ENCODE measurements at places on chromosomes 4 and X.

DNA sequence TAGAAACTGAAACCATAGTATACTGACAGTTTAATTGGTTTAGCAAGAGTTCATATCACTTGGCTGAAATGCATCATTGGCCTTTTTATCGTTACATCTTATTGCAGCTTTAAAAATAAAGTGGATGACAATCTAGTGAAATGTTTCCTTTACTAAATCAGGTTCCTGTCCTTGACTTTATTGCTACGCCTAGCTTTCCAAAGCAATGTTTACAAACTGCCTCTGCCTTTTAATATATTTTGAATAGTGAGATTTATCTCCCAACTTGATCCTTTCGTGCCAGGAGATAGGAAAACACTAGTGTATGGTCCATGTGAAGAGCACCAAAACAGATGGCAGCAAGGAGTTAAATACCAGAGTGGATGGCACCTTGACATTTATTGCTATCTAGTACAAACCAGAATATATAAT lies 67.0 kb downstream of the GPC3 start:
- no peak for DNase-seq

GRCh38 chr4:121777625-121778024 lies 12.7 kb upstream of the SMIM43 start:
- DNase-seq, result no peak

- no peak for DNase-seq
Measured at GRCh38 chrX:84186603-84187532, 1.1 kb downstream of the RPS6KA6 start.

DNA sequence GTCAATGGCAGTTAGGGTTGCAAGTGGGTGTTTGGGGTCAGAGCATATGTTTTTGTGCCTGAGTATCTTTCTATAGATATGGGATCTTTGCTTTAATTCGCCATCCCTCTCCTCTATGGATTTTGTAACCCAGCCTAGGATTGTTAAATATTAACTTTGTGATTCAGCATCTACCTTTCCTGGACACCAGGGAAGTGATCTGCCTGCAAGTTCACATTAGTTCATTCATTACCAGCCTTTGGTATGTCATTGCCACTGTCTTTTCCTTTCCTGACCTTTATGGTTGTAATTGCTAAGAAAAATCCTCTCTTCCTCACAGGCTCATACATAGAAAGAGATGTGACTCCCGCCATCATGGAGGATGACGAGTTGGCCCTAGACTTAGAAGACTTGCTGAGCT lies 73.8 kb downstream of the KIT start:
- no peak for DNase-seq

- DNase-seq, result no peak
Measured at GRCh38 chrX:73940893-73941470, 363.0 kb upstream of the ZCCHC13 start.

DNA sequence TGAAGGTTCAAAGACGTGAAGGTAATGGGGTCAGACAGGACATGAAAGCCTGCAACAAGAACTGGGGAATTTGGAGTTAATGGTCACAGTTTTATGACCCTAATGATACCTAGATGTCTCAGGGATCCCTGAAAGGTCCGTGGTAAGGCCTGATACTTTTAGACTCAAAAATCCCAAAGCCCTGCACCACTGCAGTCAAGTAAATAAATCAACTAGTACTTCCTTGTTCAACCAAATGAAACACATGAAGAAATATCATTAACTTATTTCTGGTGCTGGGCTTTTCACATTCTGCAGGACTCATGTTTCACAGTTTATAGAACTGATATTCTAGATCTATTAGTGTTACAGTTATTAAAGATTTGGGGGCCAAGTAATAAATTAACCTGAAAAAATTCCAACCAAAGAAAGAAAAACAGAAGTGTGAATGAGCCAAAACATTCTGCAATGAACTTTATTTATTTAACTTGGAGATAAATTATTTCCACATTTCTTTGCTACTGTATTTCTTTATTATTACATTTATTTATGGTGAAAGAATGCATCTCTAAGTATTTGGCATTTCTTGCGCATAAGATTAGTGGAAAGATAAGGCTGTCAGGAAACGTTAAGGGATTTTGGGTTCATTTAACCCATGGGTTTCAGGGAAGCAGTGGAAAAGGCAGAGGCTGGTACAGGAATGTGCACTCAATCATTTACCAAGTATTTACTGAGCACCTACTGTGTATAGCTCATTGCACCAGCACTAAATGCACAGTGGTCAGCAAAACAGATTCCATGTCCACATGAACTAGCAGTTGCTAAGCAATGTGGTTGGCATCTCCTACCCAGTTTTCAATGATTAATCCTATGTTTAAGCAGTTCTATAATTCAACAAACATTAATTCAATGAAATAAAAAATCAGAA lies 8.7 kb downstream of the WDFY3 start:
- no peak for DNase-seq

- no peak for DNase-seq
Measured at GRCh38 chr4:105990933-105991332, 95.7 kb downstream of the NPNT start.

GRCh38 chr4:55906323-55906722 lies 42.4 kb upstream of the CEP135 start:
- no peak for DNase-seq

GRCh38 chrX:53471346-53471745 lies 37.2 kb upstream of the HSD17B10 start:
- no peak for DNase-seq
